ENCODE measurements at places on chromosomes 5 and 9.

DNA sequence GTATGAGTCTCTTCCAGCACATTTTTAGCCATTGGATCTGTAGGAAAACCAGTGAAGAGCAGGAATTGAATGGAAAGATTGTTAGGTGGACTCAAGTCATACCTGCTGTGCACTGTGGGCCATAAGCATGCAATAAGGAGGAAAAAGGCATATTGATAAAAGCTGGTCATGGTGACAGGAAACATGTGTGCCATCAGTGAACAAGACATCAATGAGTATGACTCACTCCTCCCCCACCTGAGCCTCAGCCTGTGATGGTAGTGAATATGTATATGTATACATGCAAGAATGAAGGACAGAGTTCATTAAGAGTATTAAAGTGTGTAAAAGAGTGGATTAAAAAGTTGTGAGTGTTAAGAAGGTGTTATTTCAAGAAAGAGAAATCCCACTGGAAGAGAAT, 164.5 kb downstream of the TMEM38B start:
- no peak for DNase-seq

DNA sequence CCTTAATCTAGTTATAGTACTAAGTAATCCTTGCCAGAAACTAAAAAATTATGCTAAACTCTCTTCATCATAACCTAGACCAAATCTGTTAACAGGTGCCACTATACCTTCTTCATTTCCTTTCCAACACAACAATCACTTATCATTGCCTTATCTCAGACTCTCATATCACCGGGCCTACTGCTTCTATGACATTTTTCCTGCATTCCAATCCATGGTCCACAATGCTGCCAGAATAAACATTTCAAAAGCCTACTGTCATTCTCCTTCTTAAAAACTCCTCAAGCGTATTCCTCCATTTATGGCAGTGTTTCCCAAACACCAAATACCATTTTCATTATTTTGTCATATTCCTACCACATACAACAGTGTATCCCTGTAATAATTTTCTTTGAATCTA, 6.5 kb downstream of the PPP6C start:
- DNase-seq = peak; percentile 36

DNA sequence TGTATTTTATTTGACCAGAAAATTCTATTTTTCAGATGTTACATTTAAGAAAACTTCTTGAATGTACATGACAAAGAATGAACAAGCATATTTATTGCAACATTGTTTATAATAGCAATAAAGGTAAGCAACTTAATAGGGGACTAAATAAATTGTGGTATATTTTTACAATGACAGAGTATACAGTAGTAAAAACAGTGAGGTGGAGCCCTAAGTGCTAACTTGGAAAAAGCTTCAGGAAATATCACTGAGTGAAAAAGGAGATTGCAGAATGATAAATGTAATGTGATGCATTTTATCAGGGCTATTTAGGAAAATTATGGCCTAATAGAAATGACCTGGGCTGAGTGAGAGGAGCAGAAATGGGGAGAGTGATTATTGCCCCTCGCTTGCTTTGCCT, 56.5 kb upstream of the SEMA6A start:
- DNase-seq = no peak

GRCh38 chr5:136905571-136905970, 540.2 kb upstream of the TRPC7 start:
- DNase-seq = no peak

- DNase-seq = no peak
These were observed 31.7 kb upstream of the GRHPR start for GRCh38 chr9:37390759-37391158.

Data from fibroblast of upper back skin (primary cell).